ENCODE measurements at places on chromosomes 16 and 17. TPM values are rescaled to one million over a fixed set of nuclear protein-coding genes. Genes with fewer than 3 reads are reported as not detected.

The FA2H gene
- total RNA-seq: not detected

The PAM16 gene
- 43.3 TPM for total RNA-seq

The PARD6A gene
- 3.4 TPM for total RNA-seq

The MYO1D gene
- 18.9 TPM for total RNA-seq

The C16orf87 gene
- 13.6 TPM for total RNA-seq

The CACNG3 gene
- total RNA-seq: not detected

Data from cardiac septum (tissue), 1 donor.